ENCODE measurements at places on chromosomes 7 and 10. TPM values are rescaled to one million over a fixed set of nuclear protein-coding genes. Genes with fewer than 3 reads are reported as not detected.

Gene STRA8
- not detected for total RNA-seq

Gene TMEM270
- not detected for total RNA-seq

Gene THSD7A
- total RNA-seq: 30.5 TPM

Gene TRPV5
- total RNA-seq: not detected

Gene LOXL4
- total RNA-seq: 0.25 TPM

Gene EMX2
- 3.7 TPM for total RNA-seq

Gene EEPD1
- total RNA-seq: 11.3 TPM

Gene AEBP1
- total RNA-seq: 7.9 TPM

Gene MTURN
- 281 TPM for total RNA-seq

Gene IDE
- 13.3 TPM for total RNA-seq

Gene EVX1
- total RNA-seq: not detected

Gene ANKRD30A
- total RNA-seq: not detected

Gene NOM1
- 24.1 TPM for total RNA-seq

Gene NSUN6
- 30.0 TPM for total RNA-seq

All from temporal lobe (tissue), 4 donors.